PC-3 (cell line): ENCODE measurements at places on chromosomes 12 and 14. TPM values are rescaled to one million over a fixed set of nuclear protein-coding genes. Genes with fewer than 3 reads are reported as not detected.

ASB2 gene
- total RNA-seq, result 0.12 and 0.22 TPM in 2 replicates

DNA sequence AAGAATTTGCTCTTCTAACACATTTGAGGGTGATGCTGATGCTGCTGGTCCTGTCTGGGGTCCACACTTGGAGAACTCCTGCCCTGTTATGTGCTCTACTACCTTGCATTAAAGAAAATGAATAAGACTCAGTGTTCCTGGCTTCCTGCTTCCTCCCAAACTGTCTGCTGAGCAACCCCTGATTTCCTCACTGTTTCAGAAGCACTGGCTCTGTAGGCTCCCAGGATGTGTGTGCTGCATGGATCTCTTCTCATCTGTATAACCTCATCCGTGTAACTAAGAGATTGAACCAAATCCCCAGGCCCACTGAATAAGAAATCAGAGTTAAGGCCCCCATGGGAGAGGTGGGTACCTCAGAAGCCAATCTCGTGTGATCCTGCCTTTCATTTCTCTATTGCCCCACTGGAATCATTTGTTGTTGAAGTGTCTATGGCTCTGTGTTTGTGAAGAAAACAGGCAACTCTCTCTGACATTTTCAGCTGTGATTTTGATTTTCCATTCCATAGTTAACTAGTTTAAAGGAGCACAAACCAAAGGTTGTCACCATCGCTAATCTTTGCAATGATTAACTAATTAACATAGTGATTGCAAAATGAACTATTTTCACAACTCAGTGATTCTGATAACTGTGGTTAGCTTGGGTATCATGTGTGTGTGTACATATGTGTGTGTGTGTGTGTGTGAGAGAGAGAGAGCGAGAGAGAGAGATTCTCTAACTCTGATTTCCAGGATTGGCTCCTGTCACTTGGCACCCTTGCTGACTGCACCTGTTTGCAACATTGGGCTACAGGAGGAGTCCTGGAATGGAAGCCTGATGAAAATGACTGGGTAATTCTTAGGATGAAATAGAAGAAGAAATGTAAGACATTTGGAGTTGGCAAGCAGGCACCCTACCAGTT is 196.2 kb downstream of the SLC38A4 start:
- DNase-seq, result no peak

GRCh38 chr12:117646520-117646919 is 285.1 kb upstream of the NOS1 start:
- DNase-seq, result no peak

- no peak for DNase-seq
Observed at GRCh38 chr12:106487664-106488063, 95.1 kb upstream of the RFX4 start.

- no peak for DNase-seq
Observed at GRCh38 chr12:79997096-79997791, 62.3 kb upstream of the PPP1R12A start.
